Activated CD4-positive, alpha-beta T cell treated with anti-CD3 and anti-CD28 coated beads for 36 hours (primary cell): ENCODE measurements at places on chromosomes 2 and 18. TPM values are rescaled to one million over a fixed set of nuclear protein-coding genes. Genes with fewer than 3 reads are reported as not detected.
A peak's percentile ranks its signal among the peaks of the same experiment; 100 is the strongest.

DNA sequence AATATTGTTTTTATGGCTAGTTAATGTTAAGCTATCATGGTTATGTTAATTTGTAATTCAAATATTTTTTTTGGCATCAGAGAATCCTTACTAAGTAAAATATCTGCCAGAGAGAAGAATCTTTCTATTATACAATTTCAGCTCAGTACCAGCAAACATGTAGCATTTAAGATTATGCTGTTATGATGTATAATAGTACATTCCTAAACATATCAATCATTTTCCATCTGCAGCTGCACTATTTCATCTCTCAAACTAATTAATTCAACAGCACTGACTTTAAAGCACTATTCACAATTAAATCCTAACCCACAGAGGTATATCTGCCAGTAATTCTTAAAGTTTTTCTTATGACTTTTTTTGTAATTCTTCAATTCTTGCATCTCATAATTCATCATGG, 250.6 kb downstream of the CD226 start:
- DNase-seq: no peak

Gene SERPINB3
- not detected for total RNA-seq

Gene ANKRD30BL
- not detected for total RNA-seq

- peak; percentile 4 for DNase-seq
Measured at GRCh38 chr2:124027182-124027581, 2.1 kb downstream of the CNTNAP5 start.

DNA sequence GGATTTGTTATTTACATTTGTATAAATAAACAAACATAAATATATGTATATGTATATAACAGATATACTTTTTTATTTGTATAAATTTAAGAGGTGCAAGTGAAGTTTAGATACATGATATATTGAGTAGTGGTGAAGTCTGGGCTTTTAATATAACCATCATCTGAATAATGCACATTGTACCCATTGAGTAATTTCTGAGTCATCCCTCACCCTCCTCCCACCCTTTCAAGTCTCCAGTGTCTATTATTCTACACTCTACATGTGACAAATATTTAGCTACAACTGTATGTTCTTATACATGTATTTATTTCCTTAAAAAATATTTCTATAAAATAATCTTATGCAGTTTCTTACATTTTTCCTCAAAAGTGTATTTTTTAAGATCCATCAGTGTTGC, 358.7 kb upstream of the TFPI start:
- DNase-seq: no peak

- no peak for DNase-seq
Measured at GRCh38 chr18:14097761-14098160, 34.5 kb downstream of the ZNF519 start.

DNA sequence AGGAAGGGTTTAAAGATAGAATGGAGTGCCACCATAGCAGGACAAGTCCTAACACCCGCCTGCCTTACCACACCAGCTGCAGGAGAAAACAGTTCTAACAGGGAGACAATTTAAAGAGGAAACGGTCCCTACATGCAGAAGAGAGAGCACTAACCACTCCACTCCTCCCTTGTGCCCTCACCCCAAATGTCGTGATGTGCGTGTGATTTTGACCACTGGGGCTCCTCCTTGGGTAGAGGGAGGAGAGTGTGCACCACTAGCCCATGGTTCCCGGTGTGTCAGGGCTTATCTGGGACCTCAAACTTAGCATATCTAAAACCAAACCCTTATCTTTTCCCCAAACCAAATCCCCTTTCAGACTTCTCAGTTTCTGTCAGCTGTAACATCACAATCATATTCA, 105.5 kb upstream of the CCDC68 start:
- no peak for DNase-seq
